ENCODE measurements at places on chromosomes 2 and 18.

DNA sequence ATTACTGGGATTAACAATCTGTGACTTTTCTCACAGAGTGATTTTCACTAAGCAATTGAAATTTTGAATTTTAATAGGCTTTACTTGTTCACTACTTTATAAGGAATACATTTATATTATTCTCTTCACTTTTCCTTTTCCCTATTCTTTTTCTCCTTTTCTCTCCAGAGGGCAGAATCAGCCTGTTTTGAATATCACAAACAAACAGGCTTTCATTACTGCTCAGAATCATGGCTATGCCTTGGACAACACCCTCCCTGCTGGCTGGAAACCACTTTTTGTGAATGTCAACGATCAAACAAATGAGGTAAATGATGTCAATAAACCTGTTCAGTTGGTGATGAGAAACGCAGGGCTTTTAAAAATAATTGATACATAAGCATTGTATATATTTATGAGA, 35.3 kb downstream of the CPS1 start:
- no peak for DNase-seq

DNA sequence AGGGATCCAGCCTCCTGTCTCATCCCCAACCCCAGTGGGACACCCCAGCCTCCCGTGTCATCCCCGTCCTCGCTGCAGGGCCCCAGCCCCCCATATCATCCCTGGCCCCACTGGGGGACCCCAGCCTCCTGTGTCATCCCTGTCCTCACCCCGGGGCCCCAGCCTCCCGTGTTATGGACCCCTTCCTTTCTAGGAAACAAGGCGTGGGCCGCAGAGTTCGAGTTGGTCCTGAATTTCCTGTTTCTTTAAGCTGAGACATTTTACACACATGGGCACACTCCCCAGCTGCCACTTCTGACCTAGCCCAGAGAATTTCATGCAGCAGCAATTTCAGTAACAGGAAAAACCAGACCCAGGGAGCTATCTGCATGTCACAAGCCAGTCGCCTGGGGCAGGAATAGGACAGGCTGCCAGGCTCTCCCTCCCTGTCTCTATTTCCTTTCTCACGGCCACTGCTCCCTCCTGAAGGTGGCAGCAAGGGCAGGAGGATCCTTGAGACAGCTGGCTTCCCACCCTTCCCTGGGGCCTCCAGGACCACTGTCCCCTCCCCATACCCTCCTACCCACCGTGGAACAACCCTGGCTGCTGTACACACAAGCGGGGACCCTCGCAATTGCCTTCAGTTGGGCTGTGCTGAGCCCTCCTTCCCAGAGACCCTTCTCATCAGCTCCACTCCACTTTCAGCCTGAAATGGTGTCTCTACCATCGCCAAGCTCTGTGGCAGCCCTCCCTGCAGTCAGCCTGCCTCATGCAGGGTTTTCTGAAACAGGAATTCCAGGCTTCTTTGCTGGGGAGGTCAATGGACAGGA, 141.9 kb upstream of the ID2 start:
- DNase-seq, result no peak

DNA sequence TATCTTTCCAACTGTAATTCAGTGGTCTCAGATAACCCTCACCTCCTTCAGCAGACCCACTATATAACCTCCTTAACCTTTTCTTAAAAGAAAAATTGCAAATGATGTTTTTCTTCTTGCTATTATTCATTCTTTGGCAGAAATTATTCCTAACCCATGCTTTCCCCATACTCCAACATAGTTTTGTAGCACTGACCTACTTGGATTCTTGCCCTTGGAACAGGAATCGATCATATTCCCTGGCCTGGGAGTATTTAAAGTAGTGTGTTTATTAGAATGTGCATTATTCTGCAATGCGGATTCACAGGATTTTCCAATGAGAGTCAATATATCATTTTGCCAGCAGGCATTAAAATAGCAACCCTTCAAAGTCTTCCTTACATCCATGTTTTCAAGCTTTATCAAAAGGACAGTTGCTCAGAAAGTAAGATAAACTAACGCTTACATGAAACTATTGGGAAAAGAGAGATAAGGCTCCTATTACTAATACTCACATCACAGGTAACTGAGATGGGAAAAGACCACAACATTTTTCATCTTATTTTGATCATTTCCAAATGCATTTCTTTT, 37.4 kb downstream of the CHN1 start:
- DNase-seq, result no peak

GRCh38 chr2:203718087-203718486, 11.6 kb downstream of the CD28 start:
- no peak for DNase-seq

DNA sequence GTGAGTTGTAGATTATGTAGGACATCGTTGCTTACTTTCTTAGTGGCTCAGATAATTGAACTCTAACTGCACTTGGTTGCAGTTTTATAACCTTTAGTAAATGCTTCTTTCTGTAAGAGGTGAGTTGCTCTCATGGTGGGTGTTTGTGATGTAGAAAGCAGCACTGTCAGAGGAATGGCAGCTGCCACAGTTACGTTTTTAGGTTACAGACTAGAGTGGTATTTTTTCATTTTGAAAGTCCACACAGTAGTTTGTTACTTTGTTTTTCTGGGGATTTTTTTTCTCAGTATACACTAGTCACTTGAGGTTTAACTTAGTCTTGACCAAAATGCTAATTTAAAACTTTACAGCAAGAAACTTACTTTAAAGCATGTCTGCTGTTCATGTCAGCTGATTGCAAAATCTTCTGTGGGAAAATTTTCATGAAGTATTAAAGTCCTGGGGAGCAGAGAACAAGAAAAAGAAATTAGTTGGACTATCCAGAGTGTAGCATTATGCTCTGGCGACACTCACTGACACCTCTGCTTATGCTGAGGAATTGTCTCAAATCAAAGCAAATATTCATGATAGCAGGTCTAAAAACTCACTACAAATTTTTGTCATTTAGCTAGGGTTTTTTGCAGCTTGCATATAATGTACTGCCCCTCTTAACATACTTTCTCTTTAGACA, 14.8 kb downstream of the AFTPH start:
- no peak for DNase-seq
